Activated CD4-positive, alpha-beta T cell treated with anti-CD3 and anti-CD28 coated beads, Interleukin-2, amount 50 U/mL, for 24 hours (primary cell): ENCODE measurements at places on chromosomes 16 and 17.

- no peak for DNase-seq
Measured at GRCh38 chr17:3400055-3400454, 1.8 kb upstream of the OR1E1 start.

GRCh38 chr17:81868674-81869220 lies 2.4 kb downstream of the ARHGDIA start:
- no peak for DNase-seq

DNA sequence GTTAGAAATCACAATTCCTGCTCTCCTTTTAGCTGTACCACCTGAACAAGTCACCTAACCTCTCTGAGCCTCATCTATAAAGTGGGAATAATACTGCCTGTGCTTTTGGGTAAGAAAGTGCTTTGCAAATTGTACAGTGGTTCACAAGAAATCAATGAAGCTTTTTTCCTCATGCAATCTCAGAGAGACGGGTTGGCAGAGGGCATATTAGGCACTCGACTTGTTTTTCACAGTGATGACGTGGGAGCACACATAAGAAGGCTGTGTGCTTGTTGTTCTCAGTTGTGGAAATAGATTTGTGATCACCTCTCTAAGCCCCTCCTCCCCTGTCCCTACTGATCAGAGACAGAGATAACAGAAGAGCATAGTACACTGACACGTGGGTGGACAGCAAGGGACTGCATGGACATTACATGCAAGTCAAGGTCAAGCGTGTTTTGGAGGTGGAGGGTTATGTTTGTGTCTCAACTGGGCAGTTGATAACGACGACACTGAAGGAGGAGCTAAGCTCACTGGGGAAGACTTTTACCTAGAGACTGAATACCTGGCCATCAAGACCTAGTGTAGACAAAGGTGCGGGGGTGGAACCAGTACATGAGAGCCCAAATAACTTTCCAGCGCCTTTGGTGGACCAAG lies 1.7 kb upstream of the GPT2 start:
- no peak for DNase-seq

- no peak for DNase-seq
Measured at GRCh38 chr16:76583466-76583865, 306.3 kb downstream of the CNTNAP4 start.

DNA sequence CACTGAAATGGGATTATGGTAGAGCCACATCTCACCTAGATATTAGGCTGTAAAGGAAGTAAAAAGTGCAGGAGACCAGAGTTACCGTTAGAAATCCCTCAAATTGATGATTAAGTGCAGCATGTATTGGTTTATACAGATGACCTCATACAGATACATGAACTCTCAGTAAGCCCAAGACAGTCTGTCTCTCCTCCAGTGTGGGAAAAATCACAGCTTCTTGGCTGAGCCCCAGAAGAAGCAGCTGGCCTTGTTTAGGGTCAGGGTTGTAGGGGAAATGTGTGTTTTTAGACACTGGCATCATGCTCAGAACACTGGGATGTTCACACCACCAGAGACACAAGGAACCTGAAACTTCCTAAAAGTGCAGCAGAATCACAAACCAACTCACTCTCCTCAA lies 135.9 kb downstream of the KATNIP start:
- DNase-seq, result no peak

GRCh38 chr16:10934325-10935107 lies 7.8 kb downstream of the DEXI start:
- DNase-seq, result no peak
